ENCODE measurements at places on chromosomes 7 and 10.

- no peak for DNase-seq
Observed at GRCh38 chr10:96890172-96890513, 58.0 kb downstream of the LCOR start.

GRCh38 chr10:77357611-77358310, 279.8 kb downstream of the KCNMA1 start:
- DNase-seq: peak; percentile 72

DNA sequence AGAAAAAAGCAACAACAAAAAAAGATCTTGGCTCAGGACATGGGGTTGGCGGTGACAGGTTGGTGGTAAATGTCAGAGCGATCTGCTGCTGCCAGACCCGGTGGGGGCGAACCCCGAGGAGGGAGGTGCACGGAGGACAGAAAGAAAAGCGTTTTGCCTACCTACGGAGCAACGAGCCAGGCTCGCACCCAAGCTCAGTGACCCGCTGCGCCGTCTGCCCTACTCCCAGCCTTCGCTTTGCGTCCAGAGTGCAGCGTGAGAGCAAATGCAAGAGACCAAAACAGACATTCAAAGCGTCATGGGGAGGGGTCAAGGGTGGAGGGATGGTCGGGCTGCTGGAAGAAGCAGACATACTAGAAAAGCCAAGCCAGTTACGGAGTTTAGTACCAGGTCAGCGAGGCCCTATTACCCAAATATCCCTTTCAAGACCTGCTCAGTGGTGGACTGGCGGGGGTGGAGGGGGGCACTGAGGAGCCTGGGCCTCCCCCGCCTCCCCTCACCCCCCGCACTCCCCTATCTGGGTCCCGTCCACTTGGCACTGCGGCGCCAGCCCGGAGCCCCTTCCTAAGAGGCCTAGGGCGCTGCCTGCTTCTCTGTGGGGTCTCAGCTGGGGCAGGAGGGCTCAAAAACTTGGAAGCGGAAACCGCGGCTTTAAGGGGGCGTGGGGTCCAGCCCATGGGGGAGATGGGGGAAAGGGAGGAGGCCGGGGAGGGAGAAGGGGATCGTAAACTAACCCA, 66.9 kb downstream of the SLC29A4 start:
- DNase-seq: no peak

DNA sequence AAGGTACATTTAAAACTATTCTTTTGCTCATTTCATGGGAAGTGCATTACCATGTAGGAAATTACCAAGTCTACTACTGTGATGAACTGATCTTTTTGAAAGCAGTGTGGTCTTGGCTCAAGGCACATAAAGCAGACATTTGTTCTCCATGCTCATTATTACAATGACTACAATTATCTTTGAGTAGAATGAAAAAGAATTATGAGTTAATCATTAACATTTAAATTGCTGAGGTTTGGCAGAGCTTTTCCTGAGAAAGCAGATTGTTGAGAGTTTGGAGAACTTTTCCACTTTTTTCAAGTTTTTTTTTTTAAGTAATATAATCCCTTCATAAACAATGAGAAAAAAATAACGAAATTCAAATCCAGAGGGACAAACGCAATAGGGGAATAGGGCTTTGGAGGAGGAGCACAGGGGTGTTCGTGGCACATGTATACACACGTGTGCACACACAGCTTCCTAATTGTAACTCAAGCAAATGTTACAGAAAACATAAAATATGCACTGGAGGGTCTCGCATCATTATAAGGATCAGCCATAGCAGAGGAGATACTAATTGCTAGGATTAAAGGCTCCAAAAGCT, 8.9 kb upstream of the CUBN start:
- peak; percentile 28 for DNase-seq

- no peak for DNase-seq
Observed at GRCh38 chr10:97736403-97736901, 476 bp upstream of the ZFYVE27 start.

GRCh38 chr7:124263232-124263827, 230.5 kb upstream of the TMEM229A start:
- DNase-seq: no peak

GRCh38 chr10:14584661-14585060, 190.0 kb downstream of the FAM107B start:
- no peak for DNase-seq

DNA sequence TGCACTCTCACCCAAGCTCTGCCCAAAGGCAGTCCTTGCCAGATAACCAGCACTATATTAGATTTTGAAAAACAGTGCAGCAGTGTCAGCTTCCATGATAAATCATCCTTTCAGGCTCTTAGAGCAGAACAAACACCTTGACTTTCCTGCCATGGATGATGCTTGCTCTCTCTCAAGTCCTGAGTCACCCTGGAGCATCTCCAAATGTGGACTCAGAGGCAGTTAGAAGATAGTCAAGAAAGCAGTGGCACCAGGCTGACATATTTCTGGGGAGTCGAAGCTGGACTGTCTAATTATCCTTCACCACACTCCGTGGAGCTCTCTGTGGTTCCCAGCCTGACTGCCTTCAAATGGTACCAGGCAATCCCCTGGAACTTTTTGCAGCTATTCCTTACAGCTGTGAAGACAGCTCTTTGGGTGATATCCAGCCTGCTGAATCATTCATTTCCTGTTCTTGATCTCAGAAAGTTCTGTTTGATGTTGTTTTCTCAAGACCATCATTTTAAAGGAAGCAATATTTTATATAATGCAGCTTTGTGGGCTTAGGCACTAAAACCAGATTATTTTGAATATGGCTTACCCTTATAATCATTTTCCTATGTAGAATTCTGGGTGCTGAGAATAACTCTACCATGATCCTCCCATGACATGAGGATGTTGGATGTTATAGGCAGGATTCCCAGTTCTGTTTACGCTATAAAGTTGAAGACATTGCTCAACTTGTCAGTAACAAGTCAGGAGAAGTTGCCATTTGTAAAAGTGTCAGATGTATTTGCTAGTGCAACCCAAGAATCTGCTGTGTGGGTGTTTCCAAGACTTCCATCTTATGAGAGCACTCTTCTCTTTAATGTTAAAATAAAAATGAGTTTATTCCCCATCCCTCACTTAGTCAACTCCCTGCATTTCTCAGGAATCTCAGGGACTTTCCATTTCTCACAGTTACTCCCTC, 233.8 kb downstream of the C7orf25 start:
- peak; percentile 91 for DNase-seq
